Effector CD4-positive, alpha-beta T cell (primary cell): ENCODE measurements at places on chromosomes 12 and 14.

GRCh38 chr12:45718306-45718705 lies 11.2 kb upstream of the ARID2 start:
- DNase-seq = no peak

- DNase-seq = no peak
These were observed 159.5 kb downstream of the BRMS1L start for GRCh38 chr14:35985474-35986218.

DNA sequence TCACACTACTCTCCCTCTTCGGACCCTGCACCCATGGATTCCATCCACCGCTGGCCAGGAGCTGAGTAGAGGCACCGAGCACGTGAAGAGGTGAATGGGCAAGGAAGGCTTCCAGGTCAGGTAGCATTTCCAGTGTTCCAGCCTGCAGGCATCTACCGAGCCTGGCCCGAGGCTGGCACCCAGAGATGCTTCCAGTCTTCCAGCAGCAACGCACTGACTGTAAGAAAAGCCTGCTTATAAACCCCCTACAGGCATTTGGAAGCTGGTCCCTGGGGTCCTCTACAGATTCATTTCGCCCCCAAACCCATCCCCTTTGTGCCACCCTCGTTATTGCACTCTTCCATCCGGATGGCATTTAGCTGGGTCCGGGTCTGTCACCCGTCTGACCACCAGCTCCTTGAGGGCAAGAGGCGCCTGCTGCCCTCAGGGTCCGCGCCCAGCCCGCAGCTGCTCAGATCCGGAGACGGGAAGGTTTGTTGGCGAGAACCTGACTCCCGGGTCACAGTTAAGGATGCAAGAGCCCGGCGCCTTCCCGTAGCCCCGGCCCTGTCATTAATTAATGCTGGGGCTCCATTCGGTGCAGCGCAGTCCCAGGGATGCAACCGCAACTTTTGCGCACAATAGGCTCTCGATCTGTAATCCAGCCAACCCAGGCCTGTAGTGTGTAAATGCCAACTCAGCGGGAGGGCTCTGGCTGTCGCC lies 614 bp upstream of the MARK3 start:
- no peak for DNase-seq

GRCh38 chr12:118463677-118464076 lies 87.3 kb downstream of the SUDS3 start:
- DNase-seq = no peak

DNA sequence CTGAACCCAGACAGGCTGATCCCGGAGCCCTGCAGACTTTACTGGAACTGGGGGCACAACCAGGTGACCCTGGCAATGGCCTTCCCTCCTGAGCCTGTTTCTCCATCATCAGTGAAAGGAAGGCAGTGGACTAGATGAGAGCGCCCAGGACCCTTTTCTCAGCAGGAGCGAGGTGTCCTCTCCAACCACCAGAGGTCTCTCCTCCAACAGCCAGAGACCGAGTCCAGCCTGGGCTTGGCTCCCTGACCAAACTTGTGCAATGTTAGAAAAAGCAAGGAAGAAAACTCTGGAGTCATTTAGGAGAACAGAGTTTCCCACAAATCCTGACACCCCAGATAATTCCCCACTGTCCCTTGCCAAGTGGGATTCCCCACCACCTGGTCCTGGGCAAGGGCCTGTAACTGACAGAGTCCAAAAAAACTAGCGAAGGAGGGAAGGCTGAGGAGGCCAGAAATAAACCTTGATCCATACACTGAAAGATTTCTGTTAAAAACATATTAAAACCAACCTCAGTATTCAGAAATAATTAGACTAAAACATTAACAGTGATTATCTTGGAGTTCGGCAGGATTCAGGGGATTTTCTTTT lies 9.0 kb downstream of the RPS6KL1 start:
- DNase-seq = no peak

GRCh38 chr12:116382686-116383530 lies 105.4 kb upstream of the MED13L start:
- DNase-seq = no peak

DNA sequence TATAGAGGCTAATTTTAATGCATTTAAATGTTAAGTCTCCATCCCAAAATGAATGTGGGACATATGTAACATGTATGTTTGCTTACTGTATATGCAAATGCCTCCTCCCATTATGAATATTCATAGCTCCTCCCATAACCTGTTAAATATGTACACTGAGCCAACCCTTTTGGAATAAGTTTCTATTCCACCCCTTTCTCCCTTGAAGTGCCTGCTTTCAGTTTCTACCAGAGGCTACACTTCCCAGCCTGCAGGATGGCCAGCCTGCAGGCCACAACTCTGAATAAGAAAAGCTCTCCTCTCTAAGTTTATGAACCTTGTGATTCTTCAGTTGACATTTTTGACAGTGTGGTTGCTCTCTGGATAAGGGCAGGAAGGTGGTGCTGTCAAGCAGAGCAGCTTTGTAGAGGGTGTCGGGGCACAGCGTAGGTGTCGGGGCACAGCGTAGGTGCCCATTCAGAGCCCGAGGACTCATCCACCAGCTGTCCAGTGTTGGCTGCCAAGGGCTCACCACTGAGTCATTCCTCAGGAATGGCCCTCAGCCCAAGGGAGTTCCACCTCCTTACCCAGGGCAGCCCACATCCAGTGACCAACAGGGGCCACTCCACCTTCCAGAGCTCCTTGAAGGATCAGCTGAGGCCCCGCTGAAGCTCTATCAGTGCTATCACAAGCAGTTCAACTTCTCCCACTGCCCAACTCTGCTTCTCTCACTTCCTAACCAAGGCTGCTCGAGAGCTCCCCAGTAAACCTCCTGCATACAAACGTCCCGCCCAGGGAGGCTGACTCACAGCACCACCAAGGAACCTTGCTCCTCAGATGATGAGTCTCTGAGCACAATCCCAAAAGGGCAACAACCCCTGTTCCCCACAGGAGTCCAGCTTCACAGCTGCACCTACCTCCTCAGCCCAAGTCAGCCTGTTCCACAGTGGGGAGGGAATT lies 31.4 kb downstream of the VWF start:
- no peak for DNase-seq

- DNase-seq = no peak
These were observed 253.8 kb downstream of the RMST start for GRCh38 chr12:97716356-97716755.

GRCh38 chr12:94140556-94140955 lies 7.8 kb upstream of the PLXNC1 start:
- peak; percentile 14 for DNase-seq

- DNase-seq = no peak
These were observed 119.1 kb downstream of the TTC7B start for GRCh38 chr14:90697132-90697531.

DNA sequence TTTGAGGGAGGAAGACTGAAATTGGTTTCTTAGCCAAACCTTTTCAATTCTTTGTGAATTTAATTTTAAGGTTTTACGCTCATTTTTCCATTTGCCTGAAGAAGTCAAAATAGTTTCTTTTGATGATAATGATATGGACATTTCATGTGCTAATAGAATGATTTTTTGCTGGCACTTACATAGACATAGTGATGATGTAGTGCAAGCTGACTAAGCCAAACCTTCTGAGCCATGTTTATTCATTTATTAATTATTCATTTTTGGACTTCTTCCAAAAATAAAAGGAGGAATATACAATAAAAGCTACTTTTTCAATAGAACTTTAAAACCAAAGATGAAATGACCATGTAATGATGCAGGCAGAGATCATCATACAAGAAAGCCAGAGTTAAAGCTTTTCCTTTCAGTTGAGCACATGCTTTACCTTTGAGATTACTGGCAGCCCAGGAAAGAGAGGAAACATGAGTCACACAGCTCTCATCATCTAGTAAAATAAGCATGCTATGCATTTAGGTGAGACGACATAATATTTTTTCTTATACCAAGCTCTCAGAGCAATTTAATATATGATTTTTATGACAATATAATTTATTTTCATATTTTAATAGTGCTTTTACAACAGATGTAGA lies 24.8 kb downstream of the KCNA1 start:
- no peak for DNase-seq

- no peak for DNase-seq
These were observed 15.1 kb downstream of the PPM1H start for GRCh38 chr12:62919838-62920237.

GRCh38 chr14:102217399-102217798 lies 77.7 kb downstream of the WDR20 start:
- no peak for DNase-seq

GRCh38 chr12:62301799-62302133 lies 41.6 kb downstream of the USP15 start:
- no peak for DNase-seq

DNA sequence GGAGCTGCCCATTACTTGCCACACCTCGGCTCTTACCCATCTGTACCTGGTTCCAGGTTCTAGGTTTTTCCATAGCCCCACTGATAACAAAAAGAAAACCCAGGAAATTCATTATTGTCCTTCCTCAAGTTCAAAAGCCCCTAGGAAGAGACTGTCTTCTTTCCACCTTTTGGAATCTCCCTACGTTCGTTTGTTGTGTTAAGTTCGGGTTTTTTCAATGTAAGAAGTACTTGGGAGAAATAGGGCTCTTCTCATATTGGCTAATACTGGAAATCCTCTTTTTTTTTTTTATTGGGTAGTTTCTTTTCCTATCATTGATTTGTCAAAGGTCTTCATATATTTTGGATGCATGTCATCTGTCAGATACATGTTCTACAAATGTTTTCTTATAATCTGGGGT lies 17.3 kb downstream of the SLC15A5 start:
- no peak for DNase-seq

GRCh38 chr14:100376751-100377171 lies 53.6 kb downstream of the SLC25A47 start:
- no peak for DNase-seq

- DNase-seq = no peak
These were observed 257.4 kb upstream of the ATXN7L3B start for GRCh38 chr12:74280156-74280655.

- no peak for DNase-seq
These were observed 57.3 kb downstream of the AVPR1A start for GRCh38 chr12:63093711-63094110.

DNA sequence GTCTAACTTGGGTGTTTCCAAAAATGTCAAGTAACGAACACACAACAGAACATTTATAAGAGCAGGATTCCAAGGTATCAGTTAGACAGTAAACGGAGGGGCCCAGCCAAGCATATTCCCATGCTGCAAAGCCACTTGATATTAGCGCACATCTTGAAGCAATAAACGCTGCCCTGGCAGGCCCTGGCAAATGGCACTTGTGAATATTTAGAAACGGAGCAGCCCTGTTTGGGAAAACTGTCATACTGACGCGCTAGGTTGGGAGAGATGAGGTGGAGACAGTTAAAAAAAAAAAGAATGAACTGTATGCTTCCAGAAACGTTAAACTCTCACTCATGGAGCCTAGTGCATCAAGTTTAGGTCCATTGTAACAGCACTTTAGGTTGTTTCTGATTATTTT lies 9.3 kb downstream of the DGLUCY start:
- DNase-seq = no peak

DNA sequence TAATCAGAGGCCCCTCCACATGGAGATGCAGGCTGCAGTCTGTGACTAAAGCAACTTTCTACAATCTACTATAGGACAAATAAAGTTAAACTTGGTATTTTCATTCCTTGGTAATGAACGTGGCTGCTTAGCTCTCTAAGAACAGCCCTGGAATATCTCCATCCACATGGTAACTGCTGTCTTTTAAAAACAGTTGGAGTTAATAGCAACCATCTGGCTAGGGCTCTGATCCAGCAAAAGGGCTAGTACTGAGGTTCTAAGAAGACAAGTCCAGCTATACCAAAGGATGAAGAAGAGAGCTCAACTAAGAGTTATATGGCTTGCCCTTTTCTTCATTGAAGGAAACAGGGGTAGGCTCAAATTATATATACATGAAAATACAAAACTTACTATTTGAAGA lies 920.1 kb downstream of the FLRT2 start:
- DNase-seq = no peak

- DNase-seq = no peak
These were observed 154.3 kb upstream of the NPAS3 start for GRCh38 chr14:32784405-32784804.

GRCh38 chr12:69071091-69071370 lies 138.1 kb upstream of the CPM start:
- DNase-seq = no peak

DNA sequence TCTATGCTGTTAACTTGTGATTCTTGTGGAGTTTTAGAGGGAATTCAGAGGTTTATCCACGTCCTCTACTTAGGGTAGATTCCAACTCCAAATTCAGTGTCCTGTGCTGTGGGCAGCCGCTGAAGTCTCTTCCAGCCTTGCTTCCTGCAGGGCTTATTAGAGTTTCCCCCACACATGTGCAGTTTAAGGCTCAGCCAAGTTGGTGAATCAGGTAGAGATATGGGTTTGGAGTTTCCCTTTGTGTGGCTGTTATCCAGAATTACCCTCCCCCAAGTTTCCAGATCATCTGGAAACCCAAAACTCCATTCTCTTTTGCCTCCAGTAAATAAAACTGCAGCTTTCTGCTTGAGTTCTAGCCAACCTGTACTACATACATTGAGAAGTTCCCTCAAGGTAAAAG lies 853.7 kb downstream of the GALC start:
- no peak for DNase-seq

GRCh38 chr12:79927772-79928474 lies 7.0 kb downstream of the PPP1R12A start:
- DNase-seq = peak; percentile 31

GRCh38 chr12:82523996-82524395 lies 162.7 kb upstream of the TMTC2 start:
- no peak for DNase-seq

- no peak for DNase-seq
These were observed 58.0 kb downstream of the TRAFD1 start for GRCh38 chr12:112183141-112184021.

GRCh38 chr14:104307627-104308401 lies 169.4 kb downstream of the KIF26A start:
- DNase-seq = no peak

GRCh38 chr12:106583242-106584103 lies 669 bp downstream of the RFX4 start:
- no peak for DNase-seq

DNA sequence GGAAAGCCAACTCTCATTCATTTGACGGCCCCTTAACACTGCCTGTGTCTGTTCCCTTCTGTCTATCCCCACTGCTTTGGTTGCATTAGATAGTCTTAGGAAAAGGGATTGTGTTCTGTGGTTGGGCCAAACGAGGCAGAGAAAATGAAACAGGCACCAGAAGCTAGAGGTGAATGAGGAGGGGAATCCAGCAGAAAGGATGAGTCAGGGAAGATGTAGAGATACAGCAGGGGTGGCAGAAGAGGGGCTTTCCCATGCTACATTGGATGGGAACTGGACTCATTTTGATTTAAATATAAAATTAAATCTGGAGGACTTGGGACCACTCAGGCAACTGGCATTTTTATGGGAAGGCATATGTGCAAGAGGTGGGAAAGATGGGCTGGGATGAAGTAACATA lies 43.3 kb downstream of the OTOGL start:
- DNase-seq = no peak

- no peak for DNase-seq
These were observed 35.2 kb downstream of the PPM1H start for GRCh38 chr12:62899568-62900390.
